ENCODE measurements at places on chromosomes 1 and 21.

DNA sequence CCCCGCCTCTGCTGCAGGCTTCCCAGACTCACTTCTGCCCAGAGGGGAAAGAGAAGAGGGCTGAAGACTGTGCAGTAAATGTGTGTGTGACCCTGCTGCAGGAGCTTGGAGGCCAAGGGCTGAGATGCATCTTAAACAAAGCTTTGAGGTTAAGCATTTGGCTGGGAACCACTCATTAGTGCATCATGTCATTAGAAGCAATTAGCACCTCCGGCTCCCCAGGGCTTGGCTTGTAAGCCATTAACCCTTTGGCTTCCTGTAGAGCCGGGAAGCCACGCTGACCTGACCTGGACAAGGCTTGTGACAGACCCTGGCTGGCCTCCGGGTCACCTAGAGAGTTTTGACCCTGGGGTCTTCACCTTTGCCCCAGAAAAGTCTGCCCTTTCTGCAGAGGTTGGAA, 77.0 kb downstream of the CSMD2 start:
- no peak for DNase-seq

DNA sequence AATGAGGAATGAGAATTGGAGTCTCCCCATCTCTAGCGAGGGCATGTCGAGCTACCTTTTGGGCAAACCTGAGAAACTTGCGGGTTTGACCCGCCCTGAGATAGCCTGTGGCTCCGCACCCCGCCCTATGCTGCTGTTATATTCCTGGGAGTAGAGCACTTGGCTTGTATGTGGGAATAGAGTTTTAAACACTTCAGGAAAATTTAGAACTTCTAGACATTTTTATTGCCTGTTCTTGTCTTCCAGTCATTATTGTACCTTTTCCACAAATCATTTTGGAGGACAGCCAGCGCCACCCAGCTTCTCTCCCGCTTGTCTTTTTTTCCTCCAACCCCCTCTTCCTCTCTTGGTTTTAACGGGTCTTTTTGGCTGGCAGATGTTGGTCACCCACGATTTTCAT, 738 bp downstream of the GNPAT start:
- DNase-seq: peak; percentile 31

GRCh38 chr1:150410582-150411101, 46.7 kb downstream of the RPRD2 start:
- DNase-seq: no peak

DNA sequence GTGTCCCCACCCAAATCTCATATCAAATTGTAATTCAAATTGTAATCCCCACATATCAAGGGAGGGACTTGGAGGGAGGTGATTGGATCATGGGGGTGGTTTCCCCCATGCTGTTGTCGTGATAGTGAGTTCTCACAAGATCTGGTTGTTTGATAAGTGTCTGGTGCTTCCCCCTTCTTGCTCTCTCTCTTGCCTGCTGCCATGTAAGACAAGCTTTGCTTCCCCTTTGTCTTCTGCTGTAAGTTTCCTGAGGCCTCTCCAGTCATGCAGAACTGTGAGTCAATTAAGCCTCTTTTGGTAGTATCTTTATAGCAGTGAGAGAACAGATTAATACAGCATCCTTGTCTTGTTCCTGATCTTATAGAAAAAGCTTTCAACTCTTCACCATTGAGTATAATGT, 6.5 kb upstream of the LRRC39 start:
- DNase-seq: no peak

DNA sequence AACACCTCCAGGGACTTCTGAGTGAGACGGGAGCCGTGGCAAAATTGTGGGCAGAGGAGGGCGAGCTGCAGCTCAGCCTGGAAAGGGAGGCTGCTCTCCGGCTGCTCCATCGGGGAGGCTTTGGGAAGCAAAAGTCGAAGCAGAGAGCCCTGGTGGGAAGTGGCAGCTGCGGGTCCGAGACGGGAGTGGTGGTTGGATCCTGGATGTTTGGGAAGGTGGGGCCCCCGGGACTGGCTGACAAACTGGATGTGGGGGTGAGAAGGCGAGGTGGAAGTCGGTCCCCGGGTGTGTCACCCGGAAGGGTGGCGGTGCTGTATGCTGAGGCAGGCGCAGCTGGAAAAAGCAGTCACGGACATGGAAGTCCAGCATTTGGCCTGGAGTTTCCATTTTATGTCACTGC, 52.1 kb downstream of the KCNAB2 start:
- no peak for DNase-seq

DNA sequence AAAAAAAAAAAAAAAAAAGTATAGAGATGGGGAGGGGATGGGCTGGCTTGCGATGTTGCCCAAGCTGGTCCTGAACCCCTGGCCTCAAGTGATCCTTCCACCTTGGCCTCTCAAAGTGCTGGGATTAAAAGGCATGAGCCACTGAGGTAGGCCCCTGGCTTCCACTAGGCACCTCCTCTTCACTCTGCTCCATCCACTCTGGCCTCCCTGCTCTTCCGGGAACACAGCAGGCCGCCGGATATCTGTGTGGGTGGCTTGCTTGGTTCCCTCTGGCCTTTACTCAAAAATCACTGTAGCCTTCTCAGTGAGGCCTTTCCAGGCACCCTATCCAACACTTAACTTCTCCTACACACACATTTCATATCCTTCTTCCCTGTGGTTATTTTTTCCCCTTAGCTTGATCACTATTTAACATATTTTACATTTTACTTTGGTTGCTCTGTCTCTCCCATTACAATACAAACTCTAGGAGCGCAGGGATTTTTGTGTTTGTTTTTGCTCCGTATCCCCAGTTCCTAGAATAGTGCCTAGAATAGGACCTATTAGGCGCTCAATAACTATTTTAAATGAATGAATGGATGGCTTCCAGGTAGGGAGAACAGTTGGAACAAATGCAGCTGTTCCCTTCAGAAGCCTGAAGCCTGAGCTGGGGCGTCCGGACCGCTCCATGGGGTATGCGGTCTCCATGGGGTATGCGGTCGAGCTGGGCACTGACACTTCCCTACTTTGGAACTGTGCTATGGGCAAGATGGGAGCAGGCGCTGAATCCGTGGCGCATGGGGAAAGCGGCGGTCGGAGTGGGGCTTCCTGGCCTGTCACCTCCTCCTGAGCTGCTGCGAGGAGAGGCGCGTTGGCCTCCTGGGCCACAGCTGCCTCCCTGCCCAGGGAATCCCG, 46.7 kb downstream of the H3-3A start:
- no peak for DNase-seq

DNA sequence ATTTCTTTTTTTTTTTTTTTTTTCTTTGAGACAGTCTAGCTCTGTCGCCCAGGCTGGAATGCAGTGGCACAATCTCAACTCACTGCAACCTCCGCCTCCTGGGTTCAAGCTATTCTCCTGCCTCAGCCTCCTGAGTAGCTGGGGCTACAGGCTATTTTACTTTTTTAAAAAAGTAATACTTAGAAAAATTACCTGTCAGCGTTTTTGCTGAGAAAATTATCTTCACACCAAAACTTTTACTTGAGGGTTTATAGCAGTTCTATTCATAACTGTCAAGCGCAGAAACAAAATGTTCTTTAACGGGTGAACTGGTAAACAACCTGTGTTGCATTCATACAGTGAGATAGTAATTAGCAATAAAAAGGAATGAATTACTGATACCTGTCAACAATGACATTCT, 1.5 kb upstream of the SLC25A24 start:
- DNase-seq: no peak

DNA sequence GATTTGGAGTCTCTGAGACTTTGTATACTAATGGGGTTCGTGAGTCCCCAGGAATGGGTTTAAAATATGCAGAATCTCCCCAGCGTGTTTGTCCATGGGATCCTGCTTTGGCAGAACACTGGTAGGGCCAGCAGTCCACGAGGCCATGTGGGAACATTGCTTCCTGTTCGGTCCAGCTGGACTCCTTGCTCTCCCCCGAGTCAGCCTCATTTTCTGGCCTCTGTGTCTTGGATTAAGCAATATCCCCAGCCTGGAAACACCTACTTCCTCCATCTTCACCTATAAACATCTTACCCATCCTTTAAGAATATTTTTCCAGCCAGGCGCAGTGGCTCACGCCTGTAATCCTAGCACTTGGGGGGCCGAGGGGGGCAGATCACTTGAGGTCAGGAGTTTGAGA, 142.4 kb downstream of the NAV1 start:
- no peak for DNase-seq

DNA sequence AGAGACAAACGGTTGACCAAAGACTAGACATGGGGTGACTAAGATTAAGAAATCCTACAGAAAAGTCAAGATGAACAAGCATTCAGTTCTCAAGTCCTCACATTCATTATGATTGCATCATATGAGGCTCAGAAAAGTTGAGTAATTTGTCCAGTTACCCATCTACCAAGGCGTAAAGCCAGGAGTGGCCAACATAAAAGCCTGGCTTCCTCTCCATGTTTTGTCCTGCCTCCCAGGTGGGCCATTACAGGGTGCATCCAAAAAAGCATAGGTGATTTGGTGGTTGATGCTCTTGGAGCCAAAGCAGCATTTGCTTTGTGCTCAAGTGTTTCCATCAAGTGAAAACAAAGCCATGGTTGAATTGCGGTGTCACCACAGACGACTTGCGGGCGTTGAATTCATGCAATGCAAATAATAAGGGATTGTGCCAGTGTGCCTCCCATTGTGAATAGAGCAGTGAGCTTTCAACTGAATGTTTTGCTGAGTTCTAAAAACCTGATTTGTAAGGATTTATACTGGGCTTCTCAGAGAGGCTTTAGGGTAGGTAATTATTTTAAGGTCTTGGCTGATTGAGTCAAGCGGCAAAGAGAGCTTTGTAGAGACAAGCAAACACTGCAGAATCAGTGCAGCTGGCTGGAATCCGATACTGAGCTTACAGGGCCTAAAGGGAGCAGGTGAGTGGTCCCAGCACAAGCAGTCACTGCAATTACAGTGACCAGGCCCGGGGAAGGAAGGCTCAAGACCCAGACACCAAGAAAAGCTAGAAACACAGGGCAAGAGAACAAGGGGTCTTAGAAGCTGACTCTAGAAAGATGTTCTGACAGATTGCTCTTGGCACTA, 54.1 kb downstream of the KCNJ15 start:
- no peak for DNase-seq

DNA sequence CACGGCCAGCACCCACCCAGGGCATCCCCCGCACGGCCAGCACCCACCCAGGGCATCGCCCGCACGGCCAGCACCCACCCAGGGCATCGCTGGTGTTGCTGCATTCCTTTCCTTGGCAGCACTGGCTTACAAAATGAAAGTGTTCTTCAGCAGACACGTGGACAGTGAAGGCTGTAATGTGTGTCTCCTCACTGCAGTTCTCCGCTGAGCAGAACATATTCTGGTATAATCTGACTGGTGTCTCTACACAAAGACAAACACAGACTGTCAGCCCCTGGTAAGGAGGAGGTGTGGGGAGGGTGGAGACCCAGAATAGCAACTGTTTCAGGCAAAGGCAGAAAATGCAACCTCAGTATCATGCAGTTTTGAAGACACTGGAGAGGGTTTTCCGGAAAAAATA, 7.3 kb downstream of the LYPD8 start:
- no peak for DNase-seq

DNA sequence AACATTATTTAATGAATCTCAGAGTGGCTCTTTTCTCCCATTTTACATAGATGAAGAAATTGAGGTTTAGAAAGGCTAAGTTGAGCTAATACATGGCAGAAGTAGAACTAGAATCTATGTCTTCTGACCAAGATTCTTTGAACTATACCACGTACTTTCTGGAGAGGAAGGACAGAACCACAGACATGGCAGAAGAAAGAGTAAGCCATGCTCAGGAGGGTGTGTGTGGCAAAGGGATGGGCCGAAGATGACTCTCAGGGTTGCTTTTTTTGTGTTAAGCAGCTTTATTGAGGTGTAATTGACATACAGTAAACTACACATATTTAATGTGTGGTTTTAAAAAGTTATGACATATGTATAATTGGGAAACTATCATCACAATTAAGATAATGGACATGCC, 69.5 kb downstream of the PEX14 start:
- DNase-seq: peak; percentile 38

DNA sequence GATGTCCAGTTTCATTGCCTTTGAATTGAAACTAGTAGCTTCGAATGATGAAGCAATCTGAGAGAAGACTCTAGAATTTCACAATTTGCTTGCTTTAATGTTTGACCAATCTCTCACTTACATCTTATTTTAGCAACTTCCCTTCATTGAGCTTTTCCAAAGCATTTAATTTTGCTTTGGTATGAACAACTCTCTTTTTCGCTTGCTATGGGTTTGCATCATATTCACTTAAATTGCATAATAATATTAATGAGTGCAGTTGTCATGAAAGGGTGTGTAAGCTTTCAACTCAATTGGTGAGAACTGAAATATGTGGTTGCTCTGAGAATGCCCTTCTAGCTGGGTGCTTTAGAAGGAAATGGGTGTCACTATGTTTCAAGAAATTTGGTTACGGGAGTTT, 309.2 kb downstream of the HLX start:
- DNase-seq: no peak

- DNase-seq: no peak
Observed at GRCh38 chr1:4755864-4756504, 101.6 kb downstream of the AJAP1 start.

- DNase-seq: no peak
Observed at GRCh38 chr21:43317959-43318358, 109.0 kb downstream of the SIK1 start.
